ENCODE measurements at places on chromosomes 13 and 19.
A peak's percentile ranks its signal among the peaks of the same experiment; 100 is the strongest.

DNA sequence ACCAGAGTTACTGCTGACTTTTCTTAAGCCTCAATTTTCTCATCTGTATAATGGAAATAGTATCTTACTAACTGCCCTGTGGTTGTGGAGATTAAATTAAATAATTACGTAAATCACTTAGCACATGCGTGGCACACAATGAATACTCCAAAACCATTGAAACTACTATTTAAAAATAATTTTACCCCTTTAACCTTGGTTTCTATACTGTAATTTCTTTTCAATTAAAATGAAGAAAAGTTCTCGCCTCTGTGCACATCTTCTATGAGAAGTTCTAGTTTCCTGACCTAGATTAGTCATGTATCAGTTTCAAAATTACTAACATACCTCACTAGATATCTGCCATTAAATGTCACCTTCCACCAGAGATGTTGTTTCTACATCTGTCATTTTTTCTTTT lies 5.7 kb downstream of the SLITRK1 start:
- DNase-seq: no peak

GRCh38 chr19:17469481-17470067 lies 750 bp upstream of the SLC27A1 start:
- DNase-seq: peak; percentile 98

GRCh38 chr13:41610404-41610803 lies 153.1 kb downstream of the RGCC start:
- DNase-seq: no peak

- no peak for DNase-seq
Measured at GRCh38 chr13:59689057-59689456, 474.7 kb downstream of the DIAPH3 start.

DNA sequence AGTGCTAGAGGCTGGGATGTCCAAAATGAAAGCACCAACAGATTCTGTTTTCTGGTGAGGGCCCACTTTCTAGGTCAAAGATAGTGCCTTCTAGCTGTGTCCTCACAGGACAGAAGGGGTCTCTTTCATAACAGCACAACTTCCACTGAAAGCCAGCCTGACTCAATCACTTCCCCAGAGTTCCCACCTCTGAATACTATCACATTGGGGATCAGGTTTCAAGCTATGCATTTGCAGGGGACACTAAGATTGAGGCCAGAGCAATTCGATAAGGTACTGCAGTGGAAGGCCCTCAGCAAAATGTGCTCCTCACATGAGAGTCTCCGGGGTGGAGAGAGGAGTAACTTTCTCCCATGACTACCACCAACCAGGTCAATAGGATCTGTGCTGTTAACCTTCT lies 1501.5 kb downstream of the EFNB2 start:
- no peak for DNase-seq

- no peak for DNase-seq
Measured at GRCh38 chr13:75938811-75939560, 302.9 kb downstream of the LMO7 start.

- no peak for DNase-seq
Measured at GRCh38 chr13:93305886-93306285, 79.3 kb downstream of the GPC6 start.

DNA sequence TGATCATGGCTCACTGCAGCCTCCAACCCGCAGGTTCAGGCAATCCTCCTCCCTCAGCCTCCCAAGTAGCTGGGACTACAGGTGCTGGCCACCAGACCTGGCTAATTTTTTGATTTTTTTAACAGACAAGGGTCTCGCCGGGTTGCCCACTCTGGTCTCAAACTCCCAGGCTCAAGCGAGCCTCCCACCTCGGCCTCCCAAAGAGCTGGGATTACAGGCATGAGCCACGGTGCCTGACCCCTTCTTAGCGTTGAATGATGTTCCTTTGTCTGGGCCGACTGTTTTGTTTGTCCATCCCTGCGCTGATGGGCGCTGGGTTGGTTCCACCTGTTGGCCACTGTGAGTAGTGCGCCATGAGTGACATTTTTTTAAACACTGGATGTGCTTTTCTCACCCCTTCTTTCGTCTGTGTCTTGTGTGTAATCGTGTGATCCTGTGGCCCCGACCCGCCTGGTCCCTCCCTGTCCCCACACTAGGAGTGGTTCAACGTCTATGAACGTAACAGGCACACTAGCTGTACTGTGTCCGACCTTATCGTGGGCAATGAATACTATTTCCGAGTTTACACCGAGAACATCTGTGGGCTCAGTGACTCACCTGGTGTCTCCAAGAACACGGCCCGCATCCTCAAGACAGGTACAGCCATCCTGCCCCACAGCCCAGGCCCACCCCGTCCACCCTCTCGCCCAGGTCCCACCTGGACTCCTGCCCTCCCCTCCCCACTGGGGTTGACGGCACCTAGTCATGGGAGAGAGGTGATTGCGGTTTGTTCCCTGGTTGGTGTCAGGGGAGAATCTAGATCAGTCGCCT lies 15.0 kb upstream of the EMC10 start:
- peak; percentile 77 for DNase-seq

DNA sequence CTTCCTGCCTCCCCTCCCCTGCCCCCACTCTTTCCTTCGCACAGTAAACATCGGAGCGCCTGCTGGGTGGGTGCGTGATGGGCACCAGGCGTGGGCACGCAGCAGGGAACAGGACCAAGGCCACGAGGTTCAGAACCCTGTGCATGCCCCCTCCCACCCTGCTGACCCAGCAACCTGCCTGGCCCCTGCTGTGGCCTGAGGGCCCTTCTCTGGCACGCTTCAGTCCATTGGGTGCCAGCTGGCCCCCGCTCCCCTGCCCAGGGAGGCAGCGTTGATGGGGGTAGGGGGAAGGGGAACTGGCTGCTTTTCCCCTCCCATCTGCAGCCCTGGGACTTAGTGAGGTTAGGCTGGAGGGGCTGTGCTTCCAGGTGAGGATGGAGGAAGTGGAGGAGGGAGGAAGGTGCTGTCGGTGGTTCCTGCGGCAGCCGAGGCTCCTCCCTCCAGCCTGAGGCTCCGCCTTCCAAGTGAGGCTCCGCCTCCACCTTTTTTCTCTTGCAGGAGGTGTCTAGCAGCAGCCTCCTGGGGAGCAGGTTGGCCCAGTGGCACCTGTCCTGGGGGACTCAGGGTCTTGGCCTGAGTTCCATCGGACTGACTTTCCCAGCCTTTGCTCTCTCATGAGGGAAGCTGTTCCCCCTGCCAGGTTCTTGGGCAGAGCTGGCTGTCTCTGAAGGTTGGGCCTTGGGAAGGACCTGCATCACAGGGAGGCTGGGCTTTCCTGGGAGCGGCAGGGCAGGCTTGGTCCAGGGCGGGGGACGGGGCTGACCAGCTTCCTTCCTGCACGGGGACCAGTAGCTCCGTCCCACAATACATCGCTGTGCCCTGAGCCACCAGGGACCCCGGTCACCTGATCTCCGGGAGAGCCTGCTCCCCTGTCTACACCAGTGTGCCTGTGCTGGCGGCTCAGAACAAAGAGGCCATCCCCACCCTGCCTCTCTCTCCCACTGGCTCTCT lies 7.3 kb downstream of the PIAS4 start:
- no peak for DNase-seq

DNA sequence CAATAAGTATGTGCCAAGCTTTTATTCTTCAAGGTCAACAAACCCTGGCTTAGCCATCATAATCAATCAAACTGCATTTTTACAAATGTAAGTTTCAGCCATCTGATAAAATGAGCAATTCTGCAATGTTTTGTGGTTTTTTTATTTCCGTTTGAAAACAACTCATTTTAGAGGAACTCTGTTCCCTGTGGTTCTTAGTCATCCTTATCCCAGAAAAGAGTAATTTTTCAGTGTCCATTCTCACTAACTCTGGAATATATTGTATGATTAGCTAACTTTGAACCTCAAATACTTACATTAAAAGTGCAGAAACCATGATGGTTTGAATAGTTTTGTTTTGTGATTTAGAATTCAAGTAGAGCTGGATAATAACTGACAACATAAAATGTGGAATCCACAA lies 87.6 kb downstream of the IRS2 start:
- DNase-seq: no peak

DNA sequence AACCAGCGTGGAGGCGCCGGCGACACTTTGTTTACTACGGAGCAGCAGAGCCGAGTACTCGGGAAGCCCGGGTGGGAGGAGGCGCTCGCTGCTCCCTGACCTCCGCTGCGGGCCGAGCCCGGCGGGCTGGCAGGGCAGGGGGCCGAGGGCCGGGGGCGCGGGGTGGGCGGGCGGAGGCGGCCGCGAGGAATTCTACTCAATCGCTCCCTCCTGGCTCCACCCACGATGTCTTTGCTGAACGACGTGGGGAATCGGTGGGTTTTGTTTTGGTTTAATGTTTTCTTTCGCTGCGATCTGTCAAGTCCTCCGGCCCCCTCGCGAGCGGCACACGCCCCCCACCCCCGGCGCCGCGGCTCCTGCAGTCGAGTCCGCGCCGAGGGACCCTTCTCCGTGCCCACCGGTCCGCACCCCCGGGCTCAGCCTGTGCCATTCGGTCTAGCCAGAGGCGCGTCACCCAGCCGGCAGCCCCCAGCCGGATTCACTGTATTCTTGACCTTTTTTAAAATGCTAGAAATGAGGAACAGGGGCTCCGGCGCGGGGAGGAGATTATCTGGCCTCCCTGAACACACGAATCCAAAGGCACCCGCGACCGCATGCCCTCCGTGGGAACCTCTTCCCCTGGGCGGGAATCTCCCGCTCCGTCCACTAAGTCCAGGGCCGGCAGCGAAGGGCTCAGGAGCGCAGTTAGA lies 636 bp upstream of the FOXO1 start:
- DNase-seq: peak; percentile 79

DNA sequence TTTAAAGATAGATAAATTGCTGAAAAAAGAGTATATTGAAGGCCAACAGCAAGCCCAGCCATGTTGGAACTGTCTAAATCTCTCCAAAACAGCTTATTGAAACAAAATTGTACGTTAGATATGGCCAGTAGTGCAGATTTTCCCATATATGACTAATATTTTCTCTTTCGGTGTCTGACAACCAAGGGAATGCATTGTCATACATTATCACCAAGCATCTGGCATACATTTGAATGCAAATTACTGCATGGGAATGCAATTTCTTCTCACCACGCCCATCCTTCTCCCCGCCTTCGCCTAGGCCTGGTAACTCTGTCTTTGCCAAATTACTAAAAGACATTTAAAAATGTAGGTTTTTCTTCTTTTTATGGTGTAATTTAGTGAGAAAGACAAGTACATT lies 32.5 kb upstream of the IRS2 start:
- DNase-seq: no peak

DNA sequence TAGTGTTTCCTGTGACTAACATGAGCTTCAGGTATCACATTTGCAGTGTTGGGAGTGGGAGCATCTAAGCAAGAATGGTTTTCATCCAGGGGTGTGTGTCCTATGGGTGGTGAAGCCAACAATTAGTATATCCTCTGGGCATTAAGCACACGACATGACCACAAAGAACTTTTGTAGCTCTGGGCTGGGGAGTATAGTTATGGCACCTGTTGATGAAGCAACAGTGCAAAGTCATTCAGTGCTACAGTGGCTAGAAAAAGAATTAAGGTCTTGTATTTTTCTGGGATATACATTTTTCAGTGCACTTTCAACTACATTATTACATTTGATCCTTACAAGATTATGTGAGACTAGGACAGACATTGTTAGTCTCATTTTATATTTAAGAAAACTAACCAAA lies 21.8 kb downstream of the CCNA1 start:
- DNase-seq: no peak

DNA sequence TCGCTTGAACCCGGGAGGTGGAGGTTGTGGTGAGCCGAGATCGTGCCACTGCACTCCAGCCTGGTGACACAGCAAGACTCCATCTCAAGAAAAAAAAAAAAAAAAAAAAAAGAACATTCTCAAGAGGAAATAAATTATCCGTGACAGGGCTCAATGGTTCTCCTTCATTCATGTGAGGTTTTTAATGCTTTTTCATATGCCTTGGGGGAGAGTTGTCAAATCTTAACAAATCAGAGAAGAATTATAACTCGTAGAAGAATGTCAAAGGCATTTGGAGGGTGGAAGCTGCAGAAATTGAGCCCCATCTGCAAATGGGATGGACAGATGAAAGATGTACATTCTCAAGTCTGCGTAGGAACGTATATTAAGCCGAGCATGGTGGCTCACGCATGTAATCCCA lies 34.9 kb upstream of the HOMER3 start:
- DNase-seq: no peak

DNA sequence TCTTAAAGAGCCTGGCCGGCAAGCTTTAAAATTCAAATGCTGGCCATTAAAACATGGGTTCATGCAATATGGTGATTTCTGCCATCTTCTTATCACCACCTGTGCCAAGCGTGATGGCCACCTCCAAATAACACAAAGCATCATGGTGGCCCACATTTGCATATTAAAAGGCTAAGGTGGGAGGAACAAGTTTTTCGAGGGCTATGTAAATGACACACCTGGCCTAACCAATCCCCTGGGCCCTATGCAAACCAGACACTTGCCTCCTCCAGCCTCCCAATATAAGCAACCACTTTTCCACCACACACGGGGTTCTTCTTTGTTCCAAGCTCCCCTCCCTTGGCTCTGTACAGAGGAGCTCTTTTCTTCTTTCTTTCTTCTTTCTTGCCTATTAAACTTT lies 14.4 kb downstream of the LILRB4 start:
- no peak for DNase-seq

- peak; percentile 86 for DNase-seq
Measured at GRCh38 chr13:40271931-40272775, 394.3 kb downstream of the FOXO1 start.

DNA sequence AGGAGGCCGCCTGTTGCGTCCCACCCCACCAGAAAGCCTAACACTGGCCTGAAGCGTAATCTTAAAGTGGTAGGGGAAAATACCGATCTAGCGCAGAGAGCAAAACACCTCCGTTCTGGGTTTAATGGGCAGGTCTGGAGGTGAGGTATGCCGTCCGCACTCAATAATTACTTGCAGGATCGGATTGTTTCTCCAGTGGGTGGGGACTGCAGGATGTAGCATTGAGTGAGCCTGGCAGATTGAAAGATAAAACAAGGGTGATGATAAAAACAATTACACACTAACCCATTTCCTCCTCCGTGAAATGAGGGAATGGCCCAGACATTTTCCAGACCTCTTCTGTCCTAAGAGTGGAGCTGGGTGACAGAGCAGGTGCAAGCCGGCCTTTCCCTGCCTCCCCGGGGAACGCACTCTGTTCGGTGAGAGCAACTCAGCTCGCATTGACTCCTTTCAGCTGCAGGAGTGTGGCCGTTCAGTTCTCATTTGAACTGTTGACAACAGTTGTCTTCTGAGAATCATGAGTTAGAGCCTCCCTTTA lies 110.2 kb upstream of the DOCK9 start:
- no peak for DNase-seq

DNA sequence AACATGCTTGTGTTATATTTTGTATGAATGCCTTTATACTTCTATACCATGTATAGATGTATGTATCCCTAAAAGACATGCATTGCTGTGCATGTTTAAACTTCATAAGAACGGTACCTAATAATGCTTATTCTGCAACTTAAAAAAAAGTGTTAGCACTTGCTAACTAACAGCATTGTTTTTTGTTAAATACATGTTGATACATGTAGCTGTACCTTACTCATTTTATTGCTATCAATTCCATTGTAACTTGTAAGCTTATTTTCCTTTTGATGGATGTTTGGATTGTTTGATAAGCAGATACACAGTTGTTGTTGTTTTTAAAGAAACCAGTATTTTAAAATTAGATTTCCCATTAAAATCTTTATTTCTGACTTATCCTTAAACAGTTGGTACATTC lies 53.8 kb downstream of the CDK8 start:
- DNase-seq: no peak

GRCh38 chr19:1279782-1280341 lies 4.5 kb downstream of the FAM174C start:
- peak; percentile 90 for DNase-seq

GRCh38 chr19:2333807-2334211 lies 5.3 kb downstream of the SPPL2B start:
- no peak for DNase-seq

Measured in sciatic nerve (tissue), 2 donors.